NK-92 treated with Interleukin-12 subunit alpha and Interleukin-12 subunit beta, amount 100 ng/mL, for 24 hours (cell line): ENCODE measurements at places on chromosomes 6 and 20.

DNA sequence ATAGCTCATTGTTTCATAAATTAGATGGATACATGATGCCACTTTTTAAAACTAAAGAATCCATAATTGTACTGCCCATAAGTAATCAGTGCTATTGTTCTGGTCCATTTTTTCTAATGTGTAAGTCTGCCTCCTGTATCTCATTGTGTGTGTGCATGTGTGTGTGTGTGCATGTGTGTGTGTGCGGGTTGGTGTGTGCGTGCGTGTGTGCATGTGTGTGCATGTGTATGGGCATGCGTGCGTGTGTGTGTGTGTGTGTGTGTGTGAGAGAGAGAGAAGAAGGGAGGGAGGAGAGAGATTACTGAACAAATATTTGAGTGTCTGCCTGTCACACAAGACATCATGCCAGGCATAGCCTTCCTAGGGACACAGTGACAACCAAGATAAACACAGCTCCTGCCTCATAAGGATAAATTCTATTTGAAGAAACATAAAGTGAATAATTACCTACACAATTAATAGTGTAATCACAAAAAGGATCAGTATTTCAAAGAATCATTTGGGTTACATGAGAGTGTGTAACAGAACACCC lies 33.2 kb upstream of the RPS6KA2 start:
- DNase-seq, result no peak

- DNase-seq, result no peak
These were observed 46.3 kb downstream of the TBPL1 start for GRCh38 chr6:133999305-133999704.

DNA sequence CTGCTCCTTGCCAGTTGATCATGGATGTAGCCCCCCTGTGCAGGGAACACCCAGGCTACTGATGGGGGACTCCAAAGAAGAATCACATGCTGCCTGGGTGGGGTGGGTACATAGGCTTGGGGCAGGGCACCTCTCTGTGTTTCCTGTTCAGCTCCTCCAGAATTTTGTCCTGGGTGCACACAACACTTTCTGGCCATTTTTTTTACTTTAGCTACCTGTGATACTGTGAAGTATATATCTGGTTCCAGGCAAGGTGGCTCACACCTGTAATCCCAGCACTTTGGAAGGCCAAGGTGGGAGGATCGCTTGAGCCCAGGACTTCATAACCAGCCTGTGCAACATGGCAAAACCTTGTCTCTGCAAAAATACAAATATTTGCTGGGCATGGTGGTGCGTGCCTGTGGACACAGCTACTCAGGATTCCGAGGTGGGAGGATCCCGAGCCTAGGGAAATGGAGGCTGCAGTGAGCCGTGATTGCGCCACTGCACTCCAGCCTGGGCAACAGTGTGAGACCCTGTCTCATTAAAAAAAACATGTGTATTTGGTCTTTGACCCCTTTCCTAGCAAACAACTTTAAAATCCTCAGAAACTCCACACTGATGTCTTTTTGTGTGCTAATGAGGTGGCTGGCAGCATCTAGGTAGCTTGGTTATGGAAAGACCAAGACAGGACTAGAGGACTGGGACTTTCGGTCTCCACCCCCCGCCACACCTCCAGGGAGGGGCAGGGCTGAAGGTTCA lies 14.1 kb downstream of the SLC4A11 start:
- DNase-seq, result no peak

GRCh38 chr6:88163616-88164015 lies 2.5 kb downstream of the CNR1 start:
- no peak for DNase-seq

DNA sequence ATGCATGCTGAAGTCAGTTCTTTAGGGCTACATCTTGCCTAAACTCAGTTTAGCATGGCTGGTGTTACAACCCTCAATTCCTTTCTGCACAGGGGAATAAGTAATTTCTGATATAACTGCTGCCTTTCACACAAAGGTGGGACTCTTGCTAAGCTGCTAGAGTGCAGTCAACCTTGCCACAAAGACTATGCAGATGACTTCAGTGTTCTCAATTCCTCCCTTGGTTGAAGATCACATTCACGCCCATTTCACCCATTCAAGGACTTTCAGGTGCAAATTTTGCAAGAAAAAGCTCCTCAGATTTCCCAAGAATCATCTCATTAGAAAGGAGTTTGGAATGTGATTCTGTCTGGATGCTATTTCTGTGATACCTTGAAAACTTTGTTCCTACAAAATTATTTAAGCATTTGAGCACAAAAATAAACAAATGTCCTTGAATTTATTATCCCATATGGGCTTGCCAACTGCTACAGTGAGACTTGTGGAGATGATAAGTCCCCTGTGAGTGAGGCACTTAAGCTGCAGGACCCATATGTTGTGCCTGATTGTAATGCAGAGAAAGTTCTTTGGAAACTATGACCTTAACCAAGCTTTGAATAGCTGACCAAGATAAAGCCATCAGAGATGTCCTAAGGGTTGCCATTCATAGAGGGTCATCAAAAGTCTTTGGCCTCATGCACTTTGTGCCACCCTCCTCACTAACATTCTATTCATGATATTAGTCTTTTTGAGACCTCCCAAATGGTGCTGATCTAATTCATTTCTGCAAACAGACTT lies 111.8 kb downstream of the PLCB4 start:
- DNase-seq, result no peak

DNA sequence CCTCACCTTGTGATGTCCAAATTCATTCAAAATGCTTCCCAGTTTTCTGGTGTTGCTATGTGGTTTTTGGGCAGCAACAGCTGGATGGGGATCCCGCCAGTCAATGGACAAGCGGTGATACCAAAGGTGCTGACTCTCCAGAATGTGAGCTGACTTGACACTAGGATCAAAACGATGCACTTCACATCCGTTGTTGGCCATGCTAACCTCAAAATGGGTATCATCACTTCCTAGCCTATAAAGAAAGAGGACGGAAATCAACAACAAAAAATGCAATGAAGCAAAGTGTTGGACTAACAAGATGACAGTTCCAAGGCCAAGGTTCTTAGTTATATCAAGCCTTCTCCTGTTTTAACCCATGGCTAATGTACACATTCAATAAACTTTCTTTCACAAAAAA lies 59.2 kb downstream of the METTL24 start:
- no peak for DNase-seq

GRCh38 chr6:21158149-21158548 lies 435.4 kb upstream of the SOX4 start:
- no peak for DNase-seq

GRCh38 chr6:54288474-54288873 lies 19.8 kb upstream of the TINAG start:
- DNase-seq, result no peak

DNA sequence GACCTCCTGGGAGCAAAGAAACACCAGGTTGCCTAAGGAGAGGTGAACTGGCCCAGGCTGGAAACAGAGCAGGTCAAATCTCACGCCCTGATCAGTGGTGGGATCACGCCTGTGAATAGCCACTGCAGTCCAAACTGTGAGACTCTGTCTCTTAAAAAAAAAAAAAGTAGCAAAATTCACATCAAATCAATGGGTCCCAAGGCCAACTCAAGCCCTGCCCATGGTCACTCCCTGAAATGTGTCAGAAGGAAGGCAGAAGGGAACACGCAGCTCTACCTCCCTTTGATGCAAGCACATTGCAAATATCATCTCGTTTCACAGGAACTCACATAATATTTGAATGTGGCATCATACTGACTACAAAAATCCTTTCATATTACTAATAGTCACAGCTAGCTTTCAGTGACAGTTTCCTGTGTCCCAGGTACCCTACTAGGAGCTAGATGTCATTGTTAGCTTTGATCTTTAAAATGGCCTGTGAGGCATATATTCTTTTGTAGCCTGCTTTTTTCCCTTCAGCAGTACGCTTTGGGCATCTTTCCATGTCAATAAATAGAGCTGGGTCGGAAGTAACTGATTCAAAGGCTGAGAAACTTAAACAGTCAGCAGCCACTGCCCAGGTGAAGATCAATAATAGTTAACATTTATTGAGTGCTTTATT lies 14.4 kb upstream of the TTPAL start:
- DNase-seq, result no peak

DNA sequence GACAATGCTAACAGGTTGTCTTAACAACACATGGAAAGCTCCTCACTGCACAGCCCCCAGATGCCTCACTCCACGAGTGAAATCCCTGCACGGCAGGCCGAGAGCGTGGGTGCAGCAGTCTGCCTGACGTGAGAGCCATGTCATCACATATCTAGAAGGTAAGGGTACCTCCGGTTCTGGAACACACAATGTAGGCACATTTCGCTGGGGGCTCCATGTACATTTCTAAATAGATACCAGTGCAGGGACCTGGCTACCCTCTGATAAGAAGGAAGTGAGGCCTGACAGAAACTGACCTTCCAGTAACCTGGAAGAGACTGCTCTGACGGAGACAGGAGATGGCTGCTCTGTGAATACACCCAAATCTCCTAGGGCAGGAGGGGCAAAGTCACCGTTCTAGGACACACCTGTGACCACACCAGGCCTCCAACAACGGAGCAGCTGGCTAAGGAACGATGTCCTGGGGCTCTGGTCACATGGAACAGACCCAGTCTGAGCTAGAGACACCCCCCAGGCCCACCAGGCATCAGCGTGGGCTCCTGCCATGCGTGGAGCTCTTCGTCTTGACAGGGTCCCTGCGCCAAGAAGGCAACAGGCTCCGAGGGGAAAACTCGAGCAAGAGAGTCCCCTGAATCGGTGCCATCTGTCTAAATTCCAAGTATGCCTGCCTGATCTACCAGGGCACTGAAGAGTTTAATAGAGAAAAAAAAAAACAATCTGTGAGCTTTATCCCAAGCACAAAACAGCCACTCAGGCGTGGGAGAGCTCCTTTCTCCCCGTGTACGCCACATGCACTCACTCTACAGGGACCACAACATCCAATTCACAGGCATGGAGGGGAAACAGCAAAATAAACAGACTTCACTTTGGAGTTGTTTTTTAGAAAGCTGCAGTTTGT lies 27.5 kb downstream of the RNASET2 start:
- no peak for DNase-seq

DNA sequence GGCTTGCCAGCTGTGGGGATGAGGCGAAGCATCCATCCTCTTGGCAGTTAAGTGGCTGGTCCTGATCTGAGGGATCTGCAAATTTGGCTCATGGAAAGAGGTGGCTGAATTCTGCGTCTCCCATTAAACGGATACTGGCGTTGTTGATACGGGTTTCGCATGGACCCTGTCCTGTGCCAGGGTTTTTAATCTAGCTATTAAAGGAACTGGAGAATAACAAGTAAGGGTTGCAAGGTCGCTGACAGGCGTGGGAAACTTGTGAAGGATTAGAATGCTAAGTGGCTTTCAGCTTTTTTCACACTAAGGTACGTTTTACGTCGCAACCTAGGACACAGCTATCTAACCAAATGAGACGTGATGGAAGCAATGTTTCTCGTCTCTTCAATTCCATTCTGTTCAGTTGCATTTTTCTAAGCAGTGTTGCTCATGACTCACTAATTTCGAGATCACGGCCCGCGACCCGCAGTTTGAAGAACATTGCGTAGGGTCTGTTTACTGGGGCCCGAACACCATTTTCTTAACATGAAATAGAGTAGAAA lies 852 bp downstream of the GMNN start:
- DNase-seq, result no peak

DNA sequence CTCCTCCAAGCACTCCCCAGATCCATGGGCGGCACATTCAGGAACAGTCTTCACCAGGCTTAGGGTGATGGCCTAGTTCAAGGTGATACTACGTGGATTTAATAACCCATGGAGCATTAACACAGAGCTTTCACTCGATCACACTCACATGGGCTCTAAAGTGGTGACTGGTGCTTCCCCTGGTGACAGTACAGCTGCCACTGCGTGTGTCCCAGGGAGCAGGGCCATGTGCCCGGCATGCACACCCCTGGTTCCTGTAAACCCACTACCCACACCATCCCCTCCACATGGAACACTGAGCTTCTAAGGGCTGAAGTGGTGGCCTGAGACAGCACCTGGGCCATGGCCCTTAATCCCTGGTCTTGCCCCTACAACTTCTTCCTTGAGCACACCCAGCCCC lies 27.8 kb upstream of the APMAP start:
- DNase-seq, result no peak

DNA sequence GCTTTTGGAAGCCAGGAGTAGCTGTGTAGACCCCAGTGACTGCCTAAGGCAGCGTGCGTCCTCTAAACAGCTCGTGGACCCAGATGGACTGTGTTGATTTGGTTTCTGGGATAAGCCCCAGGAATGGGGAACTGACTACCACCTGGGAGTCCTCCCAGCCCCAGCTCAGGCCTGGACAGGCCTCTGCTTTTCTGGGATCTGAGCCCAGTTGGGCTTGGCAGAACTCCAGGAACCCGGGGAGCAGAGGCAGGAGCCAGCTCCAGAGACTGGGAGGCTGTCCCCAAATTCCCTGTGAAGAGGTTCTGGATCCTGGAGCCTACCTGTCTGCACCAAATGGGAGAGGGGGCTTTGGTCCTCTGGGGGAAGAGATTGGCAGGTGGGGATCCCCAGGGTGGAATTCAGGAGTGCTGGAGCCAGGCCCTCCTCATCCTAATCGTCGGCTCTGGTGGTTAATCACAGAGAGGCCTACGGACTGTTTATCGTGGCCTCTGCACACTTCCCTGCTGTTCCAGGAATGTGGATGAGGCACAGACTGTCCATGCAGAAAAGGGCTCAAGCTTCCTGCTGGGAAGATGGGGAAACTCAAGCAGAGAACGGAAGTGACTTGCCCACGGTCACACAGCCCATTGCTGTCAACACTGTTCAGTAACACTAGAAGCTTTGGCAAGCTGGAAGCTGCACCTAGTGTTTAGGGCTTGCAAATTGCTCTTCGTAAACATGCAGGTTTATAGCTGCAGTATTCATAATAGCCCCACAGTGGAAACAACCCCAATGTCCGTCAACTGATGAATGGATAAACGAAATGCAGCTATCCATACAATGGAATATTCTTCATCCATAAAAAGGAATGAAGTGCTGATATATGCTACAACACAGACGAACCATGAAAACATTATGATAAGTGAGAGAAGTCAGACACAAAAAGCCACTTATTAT lies 100.6 kb downstream of the KCNB1 start:
- DNase-seq, result no peak

- DNase-seq, result no peak
These were observed 295.0 kb upstream of the PRDM1 start for GRCh38 chr6:105791179-105791578.

GRCh38 chr6:127877231-127877630 lies 23.6 kb downstream of the THEMIS start:
- no peak for DNase-seq

DNA sequence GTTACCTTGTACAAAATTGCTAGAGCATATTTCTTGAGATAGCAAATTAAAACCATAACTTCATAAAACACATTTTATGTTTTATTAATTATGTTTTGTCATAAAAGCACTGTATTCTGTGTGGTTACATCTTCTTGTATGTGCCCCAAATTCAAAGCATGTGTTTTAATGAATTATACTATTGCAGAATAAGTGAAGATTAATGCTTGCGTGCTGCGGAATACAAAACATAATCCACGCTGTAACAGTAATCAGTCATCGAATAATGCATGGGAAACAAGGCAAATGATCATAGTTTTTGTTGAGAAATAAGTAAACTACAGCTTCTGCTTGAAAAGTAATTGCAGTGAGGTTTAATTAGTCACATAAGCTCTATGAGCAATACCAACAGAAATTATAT lies 459.2 kb upstream of the SOX4 start:
- DNase-seq, result no peak
